Pons (tissue), 1 donor: ENCODE measurements at places on chromosomes 6 and 20.

DNA sequence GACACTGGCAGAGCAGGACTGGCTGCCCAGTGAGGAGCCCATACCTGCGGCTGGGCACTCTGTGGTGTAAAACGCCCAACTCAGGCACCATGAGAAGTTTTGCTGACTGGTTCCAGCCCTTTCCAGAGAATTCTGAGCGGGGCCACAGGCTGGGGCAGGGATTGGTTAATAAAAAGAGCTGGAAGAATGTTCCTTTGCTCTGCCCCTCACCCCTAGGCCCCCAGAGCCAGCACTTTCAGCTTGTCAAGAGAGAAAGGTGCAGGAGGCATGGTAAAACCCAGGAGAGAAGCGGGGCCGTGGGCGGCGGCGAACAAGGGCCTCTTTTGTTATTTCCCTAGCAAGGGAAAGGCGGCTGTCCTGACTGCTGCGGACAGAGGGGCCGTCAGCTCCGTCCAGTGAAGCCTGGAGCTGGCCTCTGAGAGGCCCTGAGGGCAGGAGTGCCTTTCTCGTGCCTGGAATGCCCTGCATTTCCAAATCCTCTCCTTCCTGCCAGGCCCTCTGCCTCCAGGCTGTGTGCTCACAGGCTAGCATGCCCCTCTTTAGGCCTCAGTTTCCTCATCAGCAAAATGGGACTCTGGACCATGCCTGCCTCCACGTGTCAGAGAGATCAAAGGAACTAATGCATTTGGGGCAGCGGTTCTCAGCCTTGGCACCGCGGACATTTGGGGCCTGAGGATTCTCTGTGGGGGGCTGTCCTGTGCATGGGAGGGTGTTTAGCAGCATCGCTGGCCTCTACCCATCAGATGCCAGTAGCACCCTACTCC, 12.9 kb downstream of the SLC13A3 start:
- peak; percentile 78 for DNase-seq

GRCh38 chr20:54063992-54064676, 6.3 kb downstream of the BCAS1 start:
- DNase-seq, result no peak

DNA sequence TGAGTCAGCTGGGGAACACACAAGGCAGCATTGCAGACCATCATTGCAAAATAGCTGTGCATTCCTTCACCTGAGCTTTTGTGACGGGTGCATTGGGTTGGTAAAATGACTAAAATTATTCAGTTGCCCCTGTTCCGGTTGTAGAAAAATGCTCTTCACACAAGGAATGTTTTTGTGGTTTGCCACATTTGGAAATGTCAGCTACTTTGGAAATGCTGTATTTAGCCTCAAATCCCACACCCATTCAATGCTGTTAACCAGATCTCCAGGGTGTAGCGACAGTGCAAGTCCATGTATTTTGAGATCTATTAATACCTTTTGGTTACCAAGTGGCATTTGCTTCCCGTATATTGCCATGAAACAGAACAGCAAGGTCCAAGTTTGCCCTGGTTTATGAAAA, 201.2 kb downstream of the FOXA2 start:
- DNase-seq, result no peak

- DNase-seq, result peak; percentile 4
These were observed 86.4 kb upstream of the CBLN4 start for GRCh38 chr20:56091628-56092234.

GRCh38 chr6:26223650-26224546, 136.7 kb downstream of the HFE start:
- DNase-seq, result peak; percentile 93
